Hair follicular keratinocyte (primary cell): ENCODE measurements at places on chromosomes 2 and 18. TPM values are rescaled to one million over a fixed set of nuclear protein-coding genes. Genes with fewer than 3 reads are reported as not detected.

ACKR3 gene
- total RNA-seq, result 1.4 and 3.3 TPM in 2 replicates

CDH7 gene
- total RNA-seq, result not detected in 2 replicates

DNAH7 gene
- total RNA-seq, result not detected in 2 replicates

LYG1 gene
- 0.23 TPM in 1 of 2 replicates, not detected in the other for total RNA-seq

COL4A4 gene
- under 0.01 and 0.16 TPM in 2 replicates for total RNA-seq

CABYR gene
- total RNA-seq, result 6.4 and 13.3 TPM in 2 replicates

LHCGR gene
- total RNA-seq, result not detected in 2 replicates

LAMA3 gene
- total RNA-seq, result 608 and 1,811 TPM in 2 replicates

PLB1 gene
- total RNA-seq, result 1.3 and 1.4 TPM in 2 replicates

DLX1 gene
- total RNA-seq, result 1.7 and 1.8 TPM in 2 replicates

LRRTM4 gene
- total RNA-seq, result not detected in 2 replicates

ALK gene
- under 0.01 TPM in 1 of 2 replicates, not detected in the other for total RNA-seq
